ENCODE measurements at places on chromosomes 6 and 20.

GRCh38 chr6:70304616-70305015 is 1.7 kb upstream of the COL9A1 start:
- no peak for DNase-seq

GRCh38 chr6:90478278-90478677 is 108.6 kb downstream of the MAP3K7 start:
- DNase-seq = no peak

GRCh38 chr20:25402583-25402982 is 4.9 kb upstream of the GINS1 start:
- DNase-seq = no peak

GRCh38 chr20:38834868-38835267 is 29.4 kb downstream of the PPP1R16B start:
- no peak for DNase-seq

- DNase-seq = no peak
These were observed 936.7 kb upstream of the CITED2 start for GRCh38 chr6:140311146-140311545.

DNA sequence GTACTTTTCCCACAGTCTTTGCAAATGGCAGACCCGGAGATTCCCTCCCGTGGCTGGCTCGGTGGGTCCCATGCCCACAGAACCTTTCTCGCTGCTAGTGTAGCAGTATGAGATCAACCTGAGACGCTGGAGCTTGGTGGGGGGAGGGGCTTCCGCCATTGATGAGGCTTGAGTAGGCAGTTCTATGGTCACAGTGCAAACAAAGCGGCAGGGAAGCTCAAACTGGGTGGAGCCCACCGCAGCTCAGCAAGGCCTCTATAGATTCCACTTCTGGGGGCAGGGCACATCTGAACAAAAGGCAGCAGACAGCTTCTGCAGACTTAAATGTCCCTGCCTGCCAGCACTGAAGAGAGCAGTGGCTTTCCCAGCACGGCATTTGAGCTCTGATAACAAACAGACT is 186.0 kb upstream of the KCNK16 start:
- no peak for DNase-seq

DNA sequence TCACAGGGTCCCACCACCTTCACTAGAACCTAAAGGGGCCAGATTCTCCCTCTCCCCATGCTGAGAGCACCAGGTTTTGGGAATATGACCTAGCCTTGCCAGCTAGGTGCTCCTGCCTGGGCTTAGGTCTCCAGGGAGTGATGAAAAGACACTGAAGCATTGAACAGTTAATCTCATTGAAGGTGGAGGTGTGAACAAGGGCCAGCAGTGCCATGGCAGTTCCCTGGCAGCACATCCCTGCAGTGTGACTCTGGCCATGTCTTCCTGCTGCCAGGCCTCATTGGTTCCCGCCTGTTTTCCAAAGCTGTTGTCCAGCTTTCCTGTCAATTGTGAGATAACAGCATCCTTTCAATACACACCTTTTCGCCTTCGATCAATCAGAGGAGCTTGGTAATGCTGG is 10.9 kb downstream of the PPIL6 start:
- DNase-seq = no peak

DNA sequence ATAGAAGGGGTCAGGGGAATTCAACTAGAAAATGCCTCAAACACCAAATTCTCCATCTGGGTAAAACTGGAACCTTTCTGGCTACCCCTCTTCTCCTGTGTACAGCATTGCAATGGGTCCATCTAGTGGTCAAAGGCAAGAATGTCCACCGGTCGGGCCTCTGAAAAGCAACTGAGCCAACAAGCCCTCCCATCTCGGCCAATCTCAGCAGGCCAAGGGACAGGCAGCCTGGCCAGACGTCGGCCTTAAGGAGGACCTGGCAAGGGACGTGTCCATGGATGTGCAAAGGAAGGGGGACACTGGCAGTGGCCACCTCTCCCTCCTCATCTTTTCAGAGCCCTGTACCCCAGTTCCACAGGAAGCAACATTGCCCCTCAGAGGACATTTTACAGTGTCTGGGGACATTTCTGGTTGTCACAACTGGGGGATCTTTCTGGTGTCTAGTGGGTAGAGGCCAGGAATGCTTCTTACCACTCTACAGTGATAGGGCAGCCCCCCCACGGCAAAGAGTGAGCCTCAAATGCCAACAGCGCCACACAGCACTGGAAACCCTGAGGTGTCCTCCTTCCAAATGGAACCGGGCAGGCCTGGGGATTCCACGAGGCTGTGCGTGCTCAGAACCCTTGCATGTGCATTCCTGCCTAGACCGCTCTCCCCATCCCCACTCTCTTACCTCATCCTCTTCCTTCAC is 99.8 kb upstream of the FOXA2 start:
- DNase-seq = peak; percentile 77

Measured in AG08395 (cell line).